ENCODE measurements at places on chromosomes 3 and 15. TPM values are rescaled to one million over a fixed set of nuclear protein-coding genes. Genes with fewer than 3 reads are reported as not detected.

- H3K36me3 ChIP-seq = no peaks in the 10 kb centered on the region
- H3K27ac ChIP-seq = no peak overlapping the region
- H3K4me3 ChIP-seq = no peak overlapping the region
Measured at GRCh38 chr15:68304589-68305337, 27.2 kb downstream of the FEM1B start.

PLA2G4E gene
- not detected for total RNA-seq

- H3K27me3 ChIP-seq = no peaks in the 10 kb centered on the region
- no peak overlapping the region for H3K4me3 ChIP-seq
- H3K4me1 ChIP-seq = no peaks in the 10 kb centered on the region
- H3K27ac ChIP-seq = no peak overlapping the region
- no peak for DNase-seq
Measured at GRCh38 chr3:16126634-16127033, 47.8 kb upstream of the GALNT15 start.

GRCh38 chr3:2354702-2355101 is 256.0 kb downstream of the CNTN4 start:
- H3K4me1 ChIP-seq = no peaks in the 10 kb centered on the region
- H3K27me3 ChIP-seq = no peaks in the 10 kb centered on the region

DNA sequence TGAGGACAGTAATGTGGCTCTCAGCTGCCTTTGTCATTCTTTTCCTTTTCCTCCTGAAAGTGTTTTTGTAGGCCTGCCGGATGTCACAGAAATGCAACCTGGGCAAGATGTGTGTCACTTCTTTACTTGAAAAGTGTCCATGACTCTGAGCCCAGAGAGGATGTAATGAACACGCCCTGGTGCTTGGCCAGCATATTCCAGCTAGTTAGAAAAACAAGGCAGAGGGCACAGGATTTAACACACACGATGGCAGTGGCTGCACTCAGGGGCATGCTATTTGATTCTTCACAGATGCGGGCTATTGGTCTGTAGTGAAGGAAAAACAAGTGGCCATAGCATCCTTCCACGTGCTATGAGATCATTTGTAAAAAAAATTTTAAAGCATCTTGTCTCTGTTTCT is 30.3 kb upstream of the PTX3 start:
- no peaks in the 10 kb centered on the region for H3K4me1 ChIP-seq
- H3K27me3 ChIP-seq = no peaks in the 10 kb centered on the region
- no peaks in the 10 kb centered on the region for H3K36me3 ChIP-seq
- DNase-seq = no peak
- no peak overlapping the region for H3K27ac ChIP-seq

DNA sequence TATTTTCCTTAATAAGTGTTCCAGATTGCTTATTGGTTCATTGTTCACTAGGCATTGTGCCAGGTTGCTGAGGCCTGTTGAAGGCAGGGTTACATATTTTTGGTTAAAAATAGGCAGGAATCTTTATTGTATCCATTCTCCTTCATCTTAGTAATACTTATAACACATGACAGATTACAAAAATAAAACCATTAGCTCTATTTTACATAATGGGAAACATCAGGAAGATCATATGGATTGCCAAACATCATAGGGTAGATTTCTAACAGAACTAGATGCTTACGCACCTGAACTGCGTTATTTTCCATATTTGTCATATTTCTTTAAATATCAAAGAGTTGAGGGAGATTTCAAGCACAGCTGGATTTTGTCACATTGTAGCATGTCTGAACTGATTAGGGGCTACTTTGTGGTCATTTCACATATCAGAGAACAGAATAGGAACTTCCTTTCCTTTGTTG is 462.9 kb upstream of the SGO1 start:
- DNase-seq = no peak
- no peak overlapping the region for H3K4me3 ChIP-seq
- no peaks in the 10 kb centered on the region for H3K36me3 ChIP-seq

GOLGA8T gene
- total RNA-seq = not detected

DNA sequence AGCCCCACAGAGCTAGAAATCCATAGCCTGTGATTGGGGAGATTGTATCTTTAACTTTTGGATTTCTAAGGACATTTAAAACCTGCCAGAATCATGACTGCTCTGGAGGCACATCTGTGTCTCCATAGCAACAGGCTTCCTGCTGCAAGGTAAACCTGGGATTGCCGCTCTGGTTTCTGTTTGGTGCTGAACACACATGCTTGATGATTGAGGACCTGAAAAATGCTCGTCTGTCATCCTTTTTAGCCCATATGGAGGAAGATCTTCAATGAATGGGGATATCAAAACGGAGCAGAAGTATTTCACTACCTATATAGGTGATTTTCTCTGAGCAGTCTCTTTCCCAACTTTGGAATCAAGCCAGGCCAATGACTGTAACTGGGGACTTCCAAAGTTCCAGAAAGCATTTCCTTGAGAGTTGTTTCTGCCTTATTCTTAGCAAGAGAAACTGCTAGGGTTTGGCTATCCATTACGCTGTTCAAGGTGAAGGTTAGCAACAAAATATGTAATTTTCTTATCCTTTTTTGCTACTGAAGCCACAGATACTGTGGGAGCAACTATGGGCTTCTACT is 96.5 kb upstream of the TNIK start:
- no peaks in the 10 kb centered on the region for H3K36me3 ChIP-seq
- H3K27ac ChIP-seq = no peak overlapping the region
- H3K27me3 ChIP-seq = no peaks in the 10 kb centered on the region
- no peak for DNase-seq
- no peak overlapping the region for H3K4me3 ChIP-seq

SAMMSON gene
- total RNA-seq = not detected

EPB42 gene
- not detected for total RNA-seq

DNA sequence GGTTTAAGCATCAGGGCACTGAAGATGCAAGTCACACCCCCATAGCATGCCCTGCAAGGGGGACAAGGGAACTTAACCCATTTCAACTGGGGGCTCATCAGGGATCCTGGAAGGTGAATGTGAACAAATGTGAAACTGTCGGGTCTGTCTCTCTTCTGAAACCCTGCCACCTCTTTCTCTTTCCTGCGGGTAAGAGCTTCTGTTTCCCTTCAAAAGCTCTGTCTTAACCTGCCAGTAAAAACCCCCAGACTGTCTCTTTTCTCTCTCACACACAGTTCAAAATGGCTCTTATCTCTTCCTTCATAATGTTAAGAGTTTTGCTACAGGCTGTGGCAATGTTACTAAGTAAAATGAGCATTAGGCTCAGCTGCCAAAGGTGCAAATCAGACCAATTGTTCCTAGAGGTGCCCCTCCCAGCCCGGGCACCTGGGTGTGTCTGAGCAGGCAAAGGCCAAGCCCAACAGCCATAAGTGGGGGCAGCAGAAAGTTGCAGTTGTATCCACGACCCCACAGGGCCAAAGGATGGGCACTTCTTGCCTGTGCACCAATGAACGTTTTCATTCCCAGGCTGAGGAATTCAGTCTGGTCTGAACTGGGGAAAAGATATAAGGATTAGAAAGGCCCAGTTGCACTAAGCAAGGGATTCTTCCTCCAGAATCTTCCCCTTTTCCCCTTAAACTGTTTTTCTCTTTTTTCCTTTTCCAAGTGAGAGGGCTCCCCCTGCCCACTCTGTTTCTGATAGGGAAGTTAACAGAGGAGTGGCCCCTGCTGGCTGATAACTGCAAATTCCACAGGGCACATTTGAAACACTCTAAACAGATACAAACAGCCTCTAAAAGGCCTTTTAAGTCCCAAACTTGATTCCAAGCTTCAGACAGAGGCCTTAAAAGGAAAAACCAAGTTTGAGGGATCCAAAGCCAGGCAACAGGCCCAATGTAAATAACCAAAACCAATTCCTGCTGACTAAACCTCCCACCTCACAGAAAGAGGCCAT is 113.8 kb upstream of the EPHA6 start:
- H3K36me3 ChIP-seq = no peaks in the 10 kb centered on the region
- no peaks in the 10 kb centered on the region for H3K27me3 ChIP-seq
- no peak overlapping the region for H3K4me3 ChIP-seq
- no peak overlapping the region for H3K27ac ChIP-seq

- no peaks in the 10 kb centered on the region for H3K27me3 ChIP-seq
- no peaks in the 10 kb centered on the region for H3K4me1 ChIP-seq
- no peak overlapping the region for H3K27ac ChIP-seq
- no peaks in the 10 kb centered on the region for H3K36me3 ChIP-seq
- DNase-seq = no peak
Measured at GRCh38 chr3:152513301-152513960, 244.7 kb downstream of the MBNL1 start.

DNA sequence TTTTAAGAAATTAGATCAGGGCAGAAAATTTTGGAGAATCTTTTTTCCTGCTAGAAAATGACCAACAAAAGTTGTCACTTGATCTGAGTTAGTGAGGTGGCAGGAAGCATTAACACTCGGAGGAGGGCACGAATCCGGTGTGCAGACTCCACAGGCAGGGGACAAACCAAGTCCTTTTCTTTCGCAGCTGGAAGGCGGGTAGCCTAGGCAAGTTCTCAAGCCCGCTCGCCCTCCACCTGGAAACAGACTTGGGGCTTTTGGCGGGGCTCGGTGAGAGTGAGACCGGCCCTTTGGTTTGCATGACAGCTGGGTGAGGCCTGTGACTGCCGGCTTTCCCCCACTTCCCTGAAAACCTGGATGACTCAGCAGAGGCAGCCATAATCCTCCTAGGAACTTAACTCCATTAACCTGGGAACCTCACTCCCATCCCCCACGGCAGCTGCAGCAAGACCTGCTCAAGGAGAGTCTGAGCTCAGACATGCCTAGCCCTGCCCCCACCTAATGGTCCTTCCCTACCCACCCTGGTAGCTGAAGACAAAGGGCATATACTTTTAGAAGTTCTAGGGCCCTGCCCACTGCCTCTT is 134.8 kb downstream of the MFSD1 start:
- H3K27me3 ChIP-seq = no peaks in the 10 kb centered on the region
- peaks cover 15% of the 10 kb centered on the region for H3K4me1 ChIP-seq
- no peaks in the 10 kb centered on the region for H3K36me3 ChIP-seq
- no peak overlapping the region for H3K27ac ChIP-seq

GOLGA8M gene
- total RNA-seq = 0.44 TPM

DNA sequence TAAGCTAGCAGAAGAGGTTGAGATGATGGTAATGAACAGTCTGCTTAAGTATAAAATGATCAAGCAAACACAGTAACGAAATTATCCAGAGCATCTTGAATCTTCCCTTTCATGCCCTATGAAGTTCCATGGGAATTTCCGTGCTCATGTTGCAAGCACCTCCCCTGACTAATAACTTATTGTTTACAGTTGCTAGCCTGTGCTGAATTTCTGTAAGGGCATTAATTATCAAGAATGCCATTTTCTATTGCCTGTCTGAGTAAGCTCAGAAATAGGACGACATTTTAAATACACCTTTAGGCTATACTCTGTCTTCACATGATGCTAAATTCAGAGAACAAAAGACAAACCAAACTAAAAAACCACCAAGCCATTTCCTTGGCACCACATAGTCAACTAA is 257.5 kb upstream of the LRTM1 start:
- H3K27me3 ChIP-seq = no peaks in the 10 kb centered on the region
- H3K4me1 ChIP-seq = no peaks in the 10 kb centered on the region
- no peak overlapping the region for H3K27ac ChIP-seq
- no peak overlapping the region for H3K4me3 ChIP-seq
- no peaks in the 10 kb centered on the region for H3K36me3 ChIP-seq

DNA sequence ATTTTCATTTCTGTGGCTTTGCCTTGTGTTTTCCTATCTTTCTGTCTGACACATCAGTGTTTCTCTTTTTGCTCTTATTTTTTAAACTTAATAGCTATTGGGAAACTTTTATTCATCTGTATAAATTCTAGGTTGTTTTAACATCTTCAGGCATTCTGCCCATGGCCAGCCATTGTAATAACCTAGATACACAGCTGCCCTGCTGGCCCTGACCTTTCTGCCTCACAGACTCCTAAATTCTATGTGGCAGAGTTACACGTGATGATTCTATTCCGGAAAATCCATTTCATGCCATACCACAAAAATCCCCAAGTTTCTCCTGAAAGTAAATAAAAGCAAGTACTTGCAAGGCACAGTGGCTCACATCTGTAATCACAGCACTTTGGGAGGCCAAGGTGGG is 150.1 kb downstream of the UACA start:
- no peak overlapping the region for H3K4me3 ChIP-seq
- no peak for DNase-seq
- H3K27ac ChIP-seq = no peak overlapping the region
- H3K4me1 ChIP-seq = no peaks in the 10 kb centered on the region

- no peaks in the 10 kb centered on the region for H3K4me1 ChIP-seq
- H3K36me3 ChIP-seq = no peaks in the 10 kb centered on the region
- no peaks in the 10 kb centered on the region for H3K27me3 ChIP-seq
- no peak overlapping the region for H3K27ac ChIP-seq
- no peak for DNase-seq
Measured at GRCh38 chr3:171996178-171996817, 43.1 kb upstream of the FNDC3B start.

DNA sequence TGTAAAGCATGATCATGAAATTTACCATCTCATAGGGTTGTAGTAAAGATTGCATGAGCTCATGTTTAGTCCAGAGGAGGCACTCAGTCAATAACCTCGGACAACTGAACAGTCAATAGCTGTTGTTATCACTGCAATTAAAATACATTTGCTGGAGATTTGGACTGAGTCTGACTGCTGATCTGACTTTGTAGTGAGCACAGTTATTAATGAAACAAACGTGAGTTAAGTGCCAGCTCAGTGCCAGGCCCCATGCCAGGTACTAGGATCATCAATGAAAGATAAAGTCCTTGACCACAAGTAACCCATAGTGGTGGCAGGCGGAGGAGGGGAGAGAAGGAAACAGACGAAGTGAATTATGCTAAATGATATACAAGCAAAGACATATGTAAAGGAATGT is 43.7 kb upstream of the PRICKLE2 start:
- H3K27me3 ChIP-seq = peaks cover 17% of the 10 kb centered on the region
- no peak overlapping the region for H3K27ac ChIP-seq
- no peaks in the 10 kb centered on the region for H3K36me3 ChIP-seq
- H3K4me1 ChIP-seq = no peaks in the 10 kb centered on the region

DNA sequence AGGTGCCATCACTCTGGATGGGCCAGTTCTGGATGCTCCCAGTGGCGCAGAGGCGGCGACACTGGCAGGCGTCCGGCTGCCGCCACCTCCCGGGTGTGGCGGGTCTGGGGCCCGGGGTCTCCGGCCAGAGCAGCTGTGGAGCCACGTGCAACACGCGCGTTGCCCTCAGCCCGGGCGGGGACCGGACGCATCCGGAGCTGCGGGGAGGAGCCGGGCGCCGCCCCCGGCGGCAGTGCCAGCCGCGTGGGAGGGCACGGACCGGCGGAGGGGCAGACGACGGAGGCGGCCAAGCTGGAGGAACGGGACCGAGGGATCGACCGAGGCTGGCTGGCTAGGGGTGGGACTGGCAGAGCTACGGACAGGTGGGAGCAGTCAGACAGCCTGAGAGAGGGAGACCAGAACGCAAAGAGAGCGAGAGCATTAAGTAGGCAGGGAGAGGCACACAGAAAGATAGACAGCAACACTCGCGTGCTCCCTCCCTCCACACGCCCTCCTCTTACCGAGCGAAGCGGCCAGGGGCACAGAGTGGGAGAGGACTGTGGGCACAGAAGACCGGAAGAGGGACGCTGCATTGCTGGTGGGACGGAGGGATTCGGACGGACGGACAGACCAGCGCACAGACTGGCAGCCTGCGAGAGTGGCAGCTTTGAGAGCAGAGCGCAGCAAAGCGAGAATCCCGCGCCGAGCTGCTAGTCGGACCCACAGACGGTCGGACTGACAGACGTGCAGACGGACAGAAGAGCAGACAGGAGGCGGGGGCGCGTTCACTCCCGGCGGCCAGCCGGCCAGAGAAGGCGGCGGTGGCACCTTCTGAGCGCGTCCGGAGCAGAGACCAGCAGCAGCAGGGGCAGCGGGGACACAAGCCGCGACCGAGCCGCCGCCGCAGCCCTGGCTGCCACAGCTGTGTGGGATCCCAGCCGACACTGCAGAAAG is at the start of gene ARPP21:
Gene ARPP21 (plus strand): TSS at position 272 of the 933 bp plus-strand sequence. CDS start 42,227 bp downstream, outside the sequence.
- H3K36me3 ChIP-seq = no peaks in the 10 kb centered on the region
- H3K4me1 ChIP-seq = no peaks in the 10 kb centered on the region
- no peaks in the 10 kb centered on the region for H3K27me3 ChIP-seq
- no peak within 1 kb of the TSS for H3K4me3 ChIP-seq
- no peak within 1 kb of the TSS for H3K27ac ChIP-seq

All from HCT116 (cell line).